Stimulated activated CD8-positive, alpha-beta memory T cell treated with anti-CD3 and anti-CD28 coated beads, Interleukin-15, amount 100 ng/mL, for 4 hours (primary cell): ENCODE measurements at places on chromosomes 13 and 19.

DNA sequence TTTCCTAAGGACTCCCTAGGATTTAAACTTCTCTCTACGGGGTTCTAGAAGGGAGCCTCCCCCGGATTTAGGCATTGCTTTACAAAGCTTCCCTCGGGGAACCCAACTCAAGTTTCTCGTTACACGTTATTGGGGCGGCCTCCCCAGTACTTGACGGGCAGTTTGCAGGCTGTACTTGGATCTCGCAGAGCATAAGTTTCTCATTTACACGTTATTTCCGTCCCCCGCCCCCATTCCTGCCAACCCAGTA lies 584 bp downstream of the SMG9 start:
- DNase-seq, result no peak

- no peak for DNase-seq
Measured at GRCh38 chr19:30144802-30145201, 202.8 kb downstream of the URI1 start.

DNA sequence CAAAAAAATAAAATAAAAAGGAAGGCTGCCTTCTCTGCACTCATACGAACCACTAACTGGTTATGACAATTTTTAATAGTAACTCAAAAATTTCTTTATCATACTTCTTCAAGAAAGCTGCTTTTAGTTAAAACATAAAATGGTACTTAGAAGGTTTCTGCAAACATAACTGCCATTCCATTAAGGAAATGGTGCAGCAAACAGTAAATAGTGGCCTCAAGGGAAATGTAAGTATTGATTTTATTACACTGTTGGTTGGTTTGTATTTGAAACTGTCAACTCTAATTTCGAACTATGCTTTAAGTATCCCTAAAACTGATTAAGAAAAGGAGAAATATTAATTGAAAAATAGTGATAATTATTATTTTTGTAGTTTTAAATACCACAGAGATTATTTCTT lies 278.0 kb downstream of the DACH1 start:
- no peak for DNase-seq

DNA sequence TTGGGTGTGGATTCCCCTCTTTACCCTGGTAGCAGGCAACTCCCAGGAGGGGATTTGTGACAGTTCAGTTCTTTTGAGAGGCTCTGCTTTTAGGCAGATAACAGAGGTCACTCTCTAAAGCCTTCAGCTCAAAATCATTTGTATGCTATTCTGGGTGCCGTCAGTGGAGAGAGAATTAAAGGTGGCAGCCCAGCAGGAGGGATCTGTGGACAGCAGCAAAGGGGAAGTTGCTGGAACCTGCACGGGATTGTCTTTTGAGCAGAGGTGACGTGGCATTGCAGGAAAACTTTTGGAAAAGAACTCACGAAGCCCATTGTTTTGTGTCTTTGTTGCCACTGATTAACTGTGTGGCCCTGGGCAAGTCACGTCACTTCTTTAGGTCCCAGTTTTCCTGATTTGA lies 62.4 kb upstream of the C1QTNF9 start:
- DNase-seq, result no peak

- peak; percentile 51 for DNase-seq
Measured at GRCh38 chr13:49585220-49586157, at the start of gene RCBTB1. Gene RCBTB1, minus strand, starts transcription at chr13:49585558. Its CDS starts 18,279 bp downstream, at chr13:49567279.

- DNase-seq, result no peak
Measured at GRCh38 chr19:29491491-29491890, 34.3 kb upstream of the VSTM2B start.

DNA sequence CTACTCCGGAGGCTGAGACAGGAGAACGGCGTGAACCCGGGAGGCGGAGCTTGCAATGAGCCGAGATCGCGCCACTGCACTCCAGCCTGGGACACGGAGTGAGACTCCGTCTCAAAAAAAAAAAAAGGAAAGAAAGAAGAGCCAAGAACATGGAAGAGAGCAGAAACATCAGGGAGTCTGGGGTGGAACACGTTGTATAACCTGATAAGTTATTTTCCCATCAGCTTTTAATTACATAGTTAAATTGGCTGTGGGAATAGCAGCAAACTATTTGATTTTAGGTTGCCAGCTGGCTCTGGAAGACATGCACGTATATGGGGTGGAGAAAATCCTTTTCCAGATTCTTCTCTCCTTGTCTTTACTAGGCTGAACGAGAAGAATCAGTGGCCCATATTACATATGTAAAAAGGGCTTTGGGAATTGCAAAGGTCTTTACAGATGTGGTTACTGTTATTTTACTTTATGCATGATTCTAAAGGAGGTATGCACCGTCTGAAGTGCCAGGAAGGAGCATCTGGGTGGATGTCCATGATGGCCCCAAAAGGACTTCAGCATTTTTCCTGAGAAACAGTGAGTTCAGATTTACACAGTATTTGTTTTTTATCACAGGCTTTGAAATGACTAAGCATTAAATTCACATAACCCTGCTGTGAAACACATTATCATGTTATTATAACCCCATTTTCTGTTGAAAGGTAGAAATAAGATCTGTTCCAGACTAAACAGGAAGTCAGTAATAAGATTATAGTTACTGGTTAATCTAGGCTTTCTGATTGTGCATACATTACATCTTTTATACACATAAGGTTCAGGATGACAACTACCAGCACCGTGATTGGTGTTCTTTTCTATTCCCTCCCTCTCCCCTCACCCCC lies 4.6 kb upstream of the NAA16 start:
- no peak for DNase-seq

DNA sequence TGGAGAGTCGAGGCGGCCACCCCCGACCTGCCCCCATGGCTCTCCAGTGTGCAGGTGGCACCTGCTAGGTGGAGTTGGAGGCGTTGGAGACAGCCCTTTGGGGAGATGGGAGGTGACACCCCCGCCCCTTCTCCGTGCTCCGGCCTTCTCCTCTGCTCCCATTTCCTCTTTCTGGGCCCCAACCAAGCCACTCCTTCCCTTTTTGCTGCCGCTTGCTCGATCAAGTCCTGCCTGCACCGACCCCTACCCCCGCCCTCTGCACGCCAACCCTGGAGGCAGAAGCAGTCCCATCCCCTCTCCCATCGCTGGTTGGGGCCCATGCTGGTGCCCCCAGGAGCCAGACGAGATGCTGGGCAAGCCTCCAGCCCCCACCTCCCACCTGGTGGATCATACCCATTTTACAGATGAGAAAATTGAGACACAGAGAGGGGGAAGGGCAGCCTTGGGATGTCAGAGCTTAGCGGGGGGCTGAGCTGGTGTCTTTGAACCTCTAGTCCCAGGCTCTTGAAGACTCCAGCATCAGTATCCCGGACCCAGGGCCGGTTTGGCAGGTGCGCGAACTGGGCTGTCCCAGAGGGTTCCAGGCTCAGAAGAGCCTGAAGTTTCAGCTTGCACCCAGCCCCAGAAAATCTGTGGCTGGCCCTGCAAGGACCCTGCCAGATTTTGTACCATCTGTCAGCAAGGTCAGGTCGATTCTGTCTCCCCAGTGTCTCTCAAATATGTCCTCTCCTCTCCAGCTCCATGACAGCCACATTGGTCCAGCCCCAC lies 10.3 kb downstream of the GNA15 start:
- no peak for DNase-seq

DNA sequence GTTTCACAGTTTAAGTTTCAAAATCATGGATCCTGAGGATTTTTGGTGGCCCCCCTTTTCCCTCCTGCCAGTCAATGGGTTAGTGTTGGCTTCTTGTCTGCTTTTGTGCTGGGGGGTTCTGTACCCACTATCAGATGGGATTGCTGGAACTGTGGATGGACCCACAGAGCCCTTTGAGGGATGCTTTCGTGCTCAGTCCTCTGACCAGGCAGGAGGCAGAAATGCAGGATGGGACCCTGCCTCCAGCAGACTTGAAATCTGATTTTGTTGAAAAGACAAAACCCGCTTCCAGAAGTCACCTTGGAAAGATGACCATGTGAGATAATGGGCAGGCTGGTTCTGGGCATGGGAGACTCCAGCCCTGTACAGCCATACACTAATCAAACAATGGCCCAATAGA lies 408.9 kb downstream of the ZNF536 start:
- DNase-seq, result no peak

DNA sequence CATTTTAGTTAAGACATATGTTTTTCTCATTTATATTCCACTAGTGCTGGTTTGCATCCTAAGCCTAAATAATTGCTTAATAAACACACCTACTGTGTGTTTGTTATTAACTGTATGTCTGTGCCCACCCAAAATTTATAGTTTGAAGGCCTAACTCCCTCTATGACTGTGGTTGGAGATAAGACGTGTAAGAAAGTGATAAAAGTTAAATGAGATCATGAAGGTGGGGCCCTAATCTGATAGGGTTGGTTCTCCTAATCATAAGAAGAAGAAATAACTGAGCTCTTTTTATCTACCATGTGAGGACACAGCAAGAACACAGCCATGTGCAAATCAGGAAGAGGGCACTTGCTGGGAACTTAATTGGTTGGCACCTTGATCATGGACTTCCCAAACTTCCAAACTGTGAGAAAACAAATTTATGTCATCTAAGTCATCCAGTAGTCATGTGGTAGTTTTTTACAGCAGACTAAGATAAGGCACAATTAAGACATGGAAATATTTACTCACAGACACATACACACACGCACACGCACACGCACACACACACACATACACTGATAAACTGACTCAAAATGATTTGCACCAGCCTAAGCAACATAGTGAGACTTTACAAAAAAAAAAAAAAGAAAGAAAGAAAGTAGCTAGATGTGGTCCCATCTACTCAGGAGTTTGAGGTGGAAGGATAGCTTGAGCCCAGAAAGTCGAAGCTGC lies 662.1 kb downstream of the PCDH9 start:
- DNase-seq, result no peak

DNA sequence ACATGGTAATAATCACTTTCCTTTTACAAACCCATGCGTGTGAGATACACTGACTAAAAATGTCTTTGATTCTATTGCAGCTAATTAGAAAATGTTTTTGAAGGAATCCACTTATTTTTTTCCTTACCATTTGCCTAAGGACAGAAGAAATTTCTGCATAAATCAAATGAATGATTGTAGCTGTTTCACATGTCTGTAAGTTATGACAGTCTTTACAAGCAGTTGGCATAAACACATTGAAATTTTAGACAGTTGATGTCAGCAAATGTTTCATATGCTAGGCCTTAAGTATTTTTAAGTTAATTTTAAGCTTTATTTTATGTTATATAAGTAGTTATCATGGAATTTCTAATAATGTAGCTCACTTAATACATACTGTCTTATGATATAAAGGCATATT lies 598.4 kb upstream of the SLITRK6 start:
- DNase-seq, result no peak

DNA sequence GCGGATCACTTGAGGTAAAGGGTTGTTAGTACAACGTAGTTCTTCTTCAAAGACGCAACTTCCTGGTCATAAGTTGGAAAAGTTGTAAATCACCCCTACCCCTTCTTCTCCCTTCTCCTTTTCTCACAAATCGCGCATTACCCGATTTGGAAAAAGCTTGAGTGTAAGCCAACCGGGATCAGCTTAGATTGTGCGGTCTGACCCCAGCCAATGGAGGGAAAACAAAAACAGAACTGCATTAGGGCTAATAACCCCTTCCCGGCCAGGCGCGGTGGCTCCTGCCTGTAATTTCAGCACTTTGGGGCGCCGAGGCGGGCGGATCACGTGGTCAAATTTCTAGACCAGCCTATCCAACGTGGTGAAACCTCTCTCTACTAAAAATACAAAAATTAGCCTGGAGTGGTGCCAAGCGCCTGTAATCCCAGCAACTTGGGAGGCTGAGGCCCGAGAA lies 806 bp downstream of the ZNF90 start:
- DNase-seq, result no peak

GRCh38 chr19:8041531-8041931 lies 11.0 kb upstream of the CCL25 start:
- no peak for DNase-seq

GRCh38 chr13:35086667-35087066 lies 144.6 kb downstream of the NBEA start:
- no peak for DNase-seq

- DNase-seq, result no peak
Measured at GRCh38 chr13:59663707-59664106, 500.0 kb downstream of the DIAPH3 start.

GRCh38 chr13:48493066-48493765 lies 39.7 kb downstream of the RCBTB2 start:
- DNase-seq, result no peak

- DNase-seq, result no peak
Measured at GRCh38 chr19:1025960-1026782, at the start of gene CNN2. Gene CNN2, plus strand, starts transcription at chr19:1026608. Its CDS starts 54 bp downstream, at chr19:1026662.

DNA sequence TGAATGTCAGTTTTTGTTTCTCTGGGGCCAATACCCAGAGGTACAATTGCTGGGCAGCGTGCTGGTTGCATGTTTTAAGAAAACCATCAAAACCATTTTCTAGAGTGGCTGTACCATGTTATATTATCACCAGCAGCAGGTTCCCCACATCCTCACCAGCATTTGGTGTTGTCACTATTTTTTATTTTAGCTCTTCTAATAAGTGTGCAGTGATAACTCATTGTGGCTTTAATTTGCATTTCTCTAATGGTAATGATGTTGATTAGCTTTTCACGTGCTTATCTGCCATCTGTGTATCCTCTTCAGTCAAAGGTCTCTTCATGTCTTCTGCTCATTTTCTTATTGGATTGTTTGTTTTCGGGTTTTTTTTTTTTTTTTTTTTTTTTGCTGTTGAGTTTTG lies 21.9 kb downstream of the PAK4 start:
- no peak for DNase-seq

DNA sequence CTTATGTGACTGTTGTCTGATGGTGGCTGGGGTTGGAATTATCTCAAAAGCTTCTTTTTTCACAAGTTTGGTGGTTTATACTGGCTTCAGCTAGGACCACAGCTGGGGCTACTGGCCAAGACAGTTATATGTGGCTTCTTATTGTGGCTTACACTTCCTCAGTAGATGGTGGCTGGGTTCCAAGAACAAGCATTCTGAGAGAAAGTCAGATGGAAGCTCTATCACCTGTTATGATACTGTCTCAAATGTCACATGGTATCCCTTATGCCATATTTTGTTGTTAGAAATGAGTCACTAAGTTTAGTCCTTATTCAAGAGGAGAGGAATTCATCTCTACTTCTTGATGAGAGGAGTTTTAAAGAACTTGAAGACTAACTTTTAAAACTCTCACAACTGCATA lies 41.6 kb downstream of the NDFIP2 start:
- no peak for DNase-seq

- no peak for DNase-seq
Measured at GRCh38 chr19:3270902-3271301, 46.4 kb downstream of the CELF5 start.

DNA sequence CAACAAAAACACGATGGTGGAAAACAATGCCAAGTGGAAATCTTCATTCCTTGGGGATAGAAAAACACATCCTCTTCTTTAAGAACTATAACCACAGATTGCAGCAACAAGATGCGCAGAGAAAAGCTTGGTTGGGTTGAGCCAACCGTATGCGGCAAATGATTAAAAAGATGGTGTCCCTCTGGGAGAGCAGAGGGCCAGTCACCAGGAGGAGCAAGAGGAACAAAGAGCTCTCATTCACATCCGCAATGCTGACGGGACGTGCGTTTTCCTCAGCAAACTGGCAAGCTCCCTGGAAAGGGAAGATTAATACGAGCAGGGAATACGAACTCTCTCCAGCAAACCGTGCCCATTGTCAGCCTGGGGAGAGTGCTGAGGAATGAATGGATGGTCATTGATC lies 141.6 kb downstream of the KATNAL1 start:
- no peak for DNase-seq
